ENCODE measurements at places on chromosomes 3 and 15.

GRCh38 chr3:66499881-66500575, 794 bp downstream of the LRIG1 start:
- DNase-seq: no peak

- no peak for DNase-seq
Measured at GRCh38 chr3:144294659-144295538, 323.3 kb downstream of the DIPK2A start.

- DNase-seq: no peak
Measured at GRCh38 chr3:172157564-172158258, 118.3 kb downstream of the FNDC3B start.

DNA sequence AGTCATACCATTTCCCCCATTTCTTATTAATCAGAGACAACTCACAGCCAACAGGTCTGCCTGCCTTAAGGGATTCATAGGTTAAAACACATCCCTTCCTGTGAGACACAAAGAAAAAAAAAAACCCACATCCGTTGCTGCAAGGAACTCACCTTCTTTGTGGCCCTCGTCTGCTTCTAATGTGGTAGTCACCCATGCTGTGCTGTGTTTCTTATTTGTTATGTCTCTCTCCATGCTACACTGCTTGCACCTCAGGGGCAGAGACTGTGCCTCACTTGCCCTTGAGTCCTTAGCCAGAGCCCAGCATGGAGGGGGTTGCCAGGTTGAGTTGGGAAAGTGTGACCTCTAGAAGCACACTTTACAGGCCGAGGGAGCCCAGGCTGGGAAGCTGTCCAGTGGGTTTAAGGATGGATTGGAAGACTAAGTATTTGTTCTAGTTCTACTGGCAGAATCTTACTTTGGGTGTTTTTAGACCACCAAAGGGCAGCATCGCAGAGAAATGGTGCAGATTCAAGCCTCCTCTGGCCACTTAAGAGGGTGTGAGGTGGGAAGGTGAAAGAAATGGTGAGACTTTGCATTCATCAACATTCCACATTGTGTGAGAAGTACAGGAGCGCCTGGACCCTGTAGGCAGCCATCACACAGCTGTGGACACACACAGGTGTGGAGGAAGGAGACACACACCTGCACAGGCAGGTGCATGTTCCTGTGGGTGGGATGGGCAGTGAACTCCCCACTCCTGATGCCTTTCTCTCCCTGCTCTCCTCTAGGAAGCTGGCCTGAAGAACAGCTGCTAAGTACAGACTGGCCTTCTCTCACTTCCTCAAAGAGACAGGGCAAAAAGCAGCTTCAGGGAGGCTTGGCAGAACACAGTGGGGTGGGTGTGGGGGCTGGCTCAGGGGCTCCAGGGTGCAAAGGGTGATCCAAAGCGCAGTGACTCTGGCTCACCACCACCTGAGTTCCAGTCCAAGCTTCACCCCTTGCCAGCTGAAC, 48.8 kb downstream of the GLB1 start:
- no peak for DNase-seq

DNA sequence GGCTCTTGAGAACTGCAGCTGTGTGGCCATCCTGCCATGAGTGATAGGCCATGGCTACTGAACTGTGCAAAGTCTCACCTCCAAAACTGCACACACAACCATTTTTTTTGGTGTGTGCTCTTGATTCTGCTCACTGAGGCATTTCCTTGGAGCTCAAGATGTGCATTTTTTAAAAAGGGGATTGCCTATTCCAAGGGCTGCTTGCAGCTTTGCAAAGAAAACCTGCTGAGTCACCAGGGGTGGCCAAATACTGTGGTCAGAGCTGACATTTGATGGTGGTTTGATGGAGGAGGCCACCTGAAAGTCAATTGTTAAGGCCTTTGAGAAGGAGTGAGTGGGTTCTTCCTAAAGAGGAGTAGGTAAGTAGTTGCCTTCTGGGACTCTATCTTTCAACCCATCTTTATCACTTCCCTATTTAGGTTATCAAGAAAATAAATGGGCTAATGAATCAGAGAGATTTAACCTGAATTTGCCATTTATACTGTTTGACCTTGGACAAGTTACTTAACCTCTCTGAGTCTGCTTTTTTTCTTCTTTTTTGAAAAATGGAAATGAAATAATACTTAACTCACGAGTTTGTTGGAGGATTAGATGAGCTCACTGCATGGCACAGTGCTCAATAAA, 87.9 kb downstream of the CHST2 start:
- DNase-seq: no peak

DNA sequence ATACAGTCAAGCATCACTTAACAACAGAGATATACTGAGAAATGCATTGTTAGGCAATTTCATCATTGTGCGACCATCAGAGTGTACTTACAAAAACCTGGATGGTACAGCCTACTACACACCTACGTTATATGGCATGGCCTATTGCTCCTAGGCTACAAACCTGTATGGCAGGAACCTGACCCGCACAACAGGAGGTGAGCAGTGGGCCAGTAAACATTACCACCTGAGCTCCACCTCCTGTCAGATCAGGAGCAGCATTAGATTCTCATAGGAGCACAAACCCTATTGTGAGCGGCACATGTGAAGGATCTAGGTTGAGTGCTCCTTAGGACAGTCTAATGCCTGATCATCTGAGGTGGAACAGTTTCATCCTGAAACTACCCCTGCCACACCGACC, 89.7 kb downstream of the SCAPER start:
- DNase-seq: no peak

GRCh38 chr3:193938613-193939012, 197.3 kb upstream of the HES1 start:
- DNase-seq: no peak

DNA sequence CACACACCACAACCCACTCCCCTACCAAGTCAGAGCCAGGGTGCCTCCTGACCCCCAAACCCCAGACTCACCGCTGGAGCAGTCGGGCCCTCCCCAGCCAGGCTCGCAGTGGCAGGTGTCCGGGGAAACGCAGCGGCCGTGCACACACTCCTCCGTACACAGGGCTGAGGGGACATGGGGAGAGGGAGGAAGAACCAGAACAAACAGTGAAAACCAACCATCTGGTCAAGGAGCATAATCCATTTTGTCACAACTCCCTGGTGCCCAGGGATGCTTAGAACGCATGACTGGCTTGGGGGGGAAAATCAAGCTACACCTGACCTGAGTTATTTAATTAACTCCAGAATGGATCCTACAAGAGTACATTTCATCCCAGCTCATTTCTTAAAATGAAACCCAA, 159.2 kb downstream of the MEGF11 start:
- no peak for DNase-seq

GRCh38 chr3:163315786-163316185, 1762.5 kb downstream of the SI start:
- no peak for DNase-seq

DNA sequence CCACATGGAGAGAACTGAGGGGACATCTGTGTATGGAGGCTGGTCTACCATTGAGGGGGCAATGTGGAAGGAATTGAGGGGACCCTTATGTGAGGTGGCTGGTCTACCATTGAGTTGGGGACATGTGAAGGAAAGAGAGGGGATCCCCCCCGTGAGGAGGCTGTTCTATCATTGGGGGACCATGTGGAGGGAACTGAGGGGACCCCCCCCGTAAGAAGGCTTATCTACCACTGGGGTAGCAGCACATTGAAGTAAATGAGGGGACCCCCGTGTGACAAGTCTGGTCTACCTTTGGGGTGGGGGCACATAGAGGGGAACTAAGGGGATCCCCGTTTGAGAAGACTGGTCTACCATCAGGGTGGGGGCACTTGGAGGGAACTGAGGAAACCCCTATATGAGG, 158.0 kb downstream of the FBLN2 start:
- DNase-seq: no peak

DNA sequence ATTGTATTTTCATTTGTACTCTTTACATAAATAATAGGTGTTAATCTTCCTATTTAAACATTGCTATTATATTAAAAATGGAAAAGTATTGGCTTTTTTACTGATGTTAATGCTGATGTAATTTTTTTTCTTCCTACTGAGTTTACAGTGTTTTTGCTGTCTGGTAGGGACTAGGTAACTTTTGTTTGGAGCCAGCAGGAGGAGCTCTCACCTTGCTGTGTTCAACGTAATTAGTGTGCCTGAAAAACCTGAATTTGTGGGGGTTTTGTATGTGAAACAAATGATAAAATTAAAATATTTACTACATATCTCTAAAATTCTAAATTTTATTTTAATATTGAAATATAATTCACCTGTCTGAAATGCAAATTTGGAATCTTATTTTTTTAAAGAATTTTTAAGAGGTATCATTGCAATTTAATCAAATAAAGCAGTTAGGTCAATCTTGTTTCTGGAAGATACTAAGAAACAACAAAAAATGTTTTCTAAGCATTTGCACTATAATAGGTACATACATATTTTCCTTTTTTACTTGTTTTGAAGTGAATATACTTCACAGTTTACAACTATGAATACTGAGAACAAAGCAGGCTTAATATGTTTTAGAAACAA, 48.8 kb downstream of the EPHA6 start:
- no peak for DNase-seq

- no peak for DNase-seq
Measured at GRCh38 chr3:11627612-11628011, 16.1 kb downstream of the VGLL4 start.

DNA sequence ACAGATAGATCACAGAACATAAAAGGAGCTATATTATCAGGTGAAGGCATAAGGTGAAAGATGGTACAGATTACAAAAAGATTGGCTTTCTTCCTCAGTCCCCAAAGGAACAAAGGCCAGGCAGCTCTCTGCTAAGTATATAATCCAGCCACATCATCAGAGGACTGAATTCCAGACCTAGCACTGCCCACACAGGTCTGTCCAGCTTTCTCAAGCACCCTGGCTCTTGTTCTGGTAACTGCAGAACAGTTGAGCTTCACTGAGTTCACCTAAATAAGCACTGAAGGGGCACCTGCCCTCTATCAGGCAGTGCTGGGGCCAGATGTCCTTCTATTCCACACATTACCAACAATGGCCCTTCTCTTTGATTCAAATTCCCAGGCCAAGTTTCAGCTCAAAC, 6.3 kb downstream of the DUOXA1 start:
- no peak for DNase-seq

- no peak for DNase-seq
Measured at GRCh38 chr3:120114376-120114775, 20.1 kb upstream of the GSK3B start.

GRCh38 chr15:86611417-86612040, 531.9 kb downstream of the AGBL1 start:
- no peak for DNase-seq

DNA sequence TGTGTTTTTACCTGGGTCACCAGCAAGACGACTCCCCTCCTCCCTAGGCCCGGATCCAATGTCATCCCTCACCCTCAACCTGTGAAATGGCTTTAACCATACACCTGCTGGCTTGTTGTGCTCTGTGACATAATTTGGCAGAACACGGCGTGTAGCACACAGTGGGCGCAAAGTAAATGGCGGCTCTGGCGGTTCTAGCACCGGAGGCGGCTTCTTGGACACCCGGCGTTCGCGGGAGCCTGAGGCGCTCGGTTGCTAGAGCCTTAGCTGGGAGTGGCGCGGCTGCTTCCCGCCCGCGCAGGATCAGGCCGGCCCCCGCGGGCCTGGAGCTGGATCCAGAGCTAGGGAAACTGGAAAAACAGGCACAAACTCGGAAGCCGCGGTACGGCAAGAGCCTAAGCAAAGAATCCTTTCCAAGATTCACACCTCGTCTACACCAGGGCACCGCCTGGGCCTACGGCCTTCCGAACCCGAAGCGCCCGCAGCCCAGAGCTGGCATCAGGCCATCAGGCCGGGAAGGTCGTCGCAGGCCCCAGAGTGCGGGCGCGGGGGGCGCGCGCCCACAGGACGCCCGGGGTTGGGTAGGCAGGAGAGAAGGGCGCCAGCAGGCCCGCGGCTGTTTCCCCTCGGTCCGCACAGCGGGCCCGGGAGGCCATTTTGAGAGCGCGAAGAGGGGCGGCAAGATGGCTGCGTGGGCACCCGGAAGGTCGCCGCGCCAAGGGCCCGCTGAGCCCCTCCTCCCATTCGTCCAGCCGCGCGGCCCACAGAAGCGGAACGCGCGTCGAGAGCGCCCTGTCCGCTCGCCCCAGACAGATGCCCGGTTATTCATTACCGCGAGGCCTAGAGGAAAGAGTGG, 43.9 kb upstream of the POLG start:
- DNase-seq: no peak

- no peak for DNase-seq
Measured at GRCh38 chr15:68241088-68241935, 11.8 kb upstream of the CLN6 start.

GRCh38 chr15:48465410-48465809, 134.2 kb downstream of the DUT start:
- DNase-seq: no peak

- DNase-seq: no peak
Measured at GRCh38 chr3:21310161-21310560, 440.8 kb downstream of the ZNF385D start.

GRCh38 chr3:75180235-75180944, 483.7 kb upstream of the FRG2C start:
- DNase-seq: no peak

DNA sequence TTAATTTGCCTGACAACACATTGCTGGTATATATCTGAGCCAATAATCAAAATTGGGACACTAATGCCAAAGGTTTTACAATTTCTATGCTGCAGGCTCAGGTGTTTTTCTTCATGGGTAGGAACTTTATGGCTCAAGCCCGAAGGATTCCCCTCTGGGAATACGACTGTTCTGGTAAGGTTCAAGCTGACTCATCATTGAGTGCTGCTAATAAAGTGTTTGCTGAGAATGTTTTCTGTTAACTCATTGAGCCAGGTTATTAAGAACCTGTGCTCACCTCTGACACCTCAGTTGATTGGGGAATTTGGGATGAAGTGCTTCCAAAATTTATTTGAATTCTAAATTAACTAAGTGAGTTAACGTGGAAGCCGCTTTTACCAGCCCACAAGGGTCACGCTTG, 135.8 kb upstream of the CTDSPL start:
- DNase-seq: no peak

- DNase-seq: no peak
Measured at GRCh38 chr3:101963902-101964362, 114.6 kb downstream of the NFKBIZ start.
